ENCODE measurements at places on chromosomes 13 and 19.

DNA sequence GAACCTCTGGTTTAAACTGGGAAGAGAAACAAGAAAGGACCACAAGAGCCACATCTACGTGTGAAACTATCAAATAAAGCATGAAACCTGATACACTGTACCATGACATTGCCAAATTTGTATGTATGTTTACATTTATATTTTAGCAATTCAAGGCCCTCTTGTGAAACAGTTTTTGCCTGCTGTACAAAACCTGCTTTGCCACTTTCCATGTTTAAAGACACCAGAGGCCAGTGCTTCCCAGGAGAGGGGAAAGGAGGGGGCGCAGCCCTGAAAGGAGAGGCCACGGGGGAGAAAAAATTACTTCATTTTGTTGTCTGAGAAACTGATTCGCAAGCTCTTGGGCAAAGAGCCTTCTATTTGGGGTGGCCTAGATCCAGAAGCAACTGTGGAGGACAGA lies 124.8 kb downstream of the DCLK1 start:
- no peak for DNase-seq

DNA sequence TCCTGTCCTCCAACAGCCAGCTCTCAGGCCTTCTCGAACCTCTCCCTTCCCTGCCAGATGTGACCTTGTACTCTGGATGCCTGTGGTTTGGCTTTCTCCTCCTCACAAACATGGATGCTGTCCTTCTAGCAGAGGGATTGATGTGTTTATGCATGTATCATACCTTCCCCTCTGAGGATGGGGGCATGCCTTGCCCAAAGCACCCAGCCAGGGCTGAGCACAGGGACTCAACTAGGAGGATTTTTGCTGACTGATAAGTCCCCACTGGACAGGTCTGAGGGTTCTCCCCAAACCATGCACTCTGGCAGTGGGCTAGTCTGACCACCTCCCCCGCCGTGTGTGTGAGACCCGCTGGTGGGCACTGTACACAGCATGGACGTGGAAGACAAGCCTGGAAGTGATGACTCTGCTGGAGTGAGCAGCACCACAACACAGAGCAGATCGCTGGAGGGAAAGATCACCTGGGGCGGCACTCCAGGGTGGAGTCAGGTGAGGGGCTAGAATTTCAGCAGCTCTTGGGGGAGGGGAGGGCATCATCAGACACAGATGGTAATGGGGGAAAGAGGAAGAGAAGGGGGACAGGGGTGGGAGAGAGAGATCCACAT lies 360.3 kb upstream of the ZNF507 start:
- DNase-seq = no peak

GRCh38 chr13:71759651-71760511 lies 107.1 kb downstream of the DACH1 start:
- DNase-seq = no peak

- DNase-seq = no peak
Observed at GRCh38 chr13:50318887-50319286, 303.6 kb downstream of the KCNRG start.
